ENCODE measurements at places on chromosomes 6 and 20.

GRCh38 chr6:28747083-28747630 is 176.6 kb downstream of the TRIM27 start:
- no peak for DNase-seq

DNA sequence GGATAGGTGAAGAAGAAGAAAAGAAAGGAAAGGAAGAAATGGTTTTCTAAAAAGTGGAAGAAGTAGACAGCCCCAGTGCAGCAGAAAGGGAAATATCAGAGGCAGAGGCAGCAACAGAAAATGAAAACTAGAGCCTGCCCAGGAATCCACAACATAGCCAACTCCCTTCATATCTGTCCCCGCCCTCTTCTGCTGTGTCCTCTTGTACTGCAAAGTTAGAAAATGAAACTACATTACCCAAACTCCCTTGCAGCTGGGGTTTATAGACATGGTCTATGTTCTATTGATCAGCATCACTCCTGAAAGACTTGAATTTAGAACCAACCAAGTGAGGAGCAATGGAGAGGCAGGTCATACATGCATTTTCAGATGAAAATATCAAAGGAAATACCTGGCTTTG is 200.5 kb upstream of the PHACTR1 start:
- DNase-seq: no peak

DNA sequence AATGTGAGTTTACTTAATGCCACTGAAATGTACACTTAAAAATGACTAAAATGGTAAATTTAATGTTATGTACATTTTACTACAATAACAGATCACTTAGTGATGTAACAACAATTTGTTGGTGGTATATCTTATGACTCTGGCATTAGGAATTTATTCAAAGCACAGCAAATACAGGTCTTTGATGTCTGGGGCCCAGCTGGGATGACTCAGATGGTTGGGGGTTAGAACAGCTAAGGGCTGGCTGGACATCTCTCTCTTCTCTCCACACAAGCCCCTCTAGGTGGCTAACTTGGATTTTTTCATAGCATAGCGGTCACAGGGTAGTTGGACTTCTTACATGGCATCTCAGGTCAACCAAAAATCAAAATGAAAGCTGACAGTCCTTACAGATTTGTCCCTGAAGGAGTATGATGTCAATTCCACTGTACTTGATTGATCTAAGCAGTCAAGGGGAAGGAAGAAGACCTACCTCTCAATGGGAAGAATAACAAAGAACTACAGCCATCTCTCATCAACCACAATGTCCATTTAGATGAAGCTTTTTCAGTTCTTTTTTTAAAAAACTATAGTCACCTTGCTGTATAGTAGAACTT is 37.5 kb upstream of the LCA5 start:
- DNase-seq: no peak

DNA sequence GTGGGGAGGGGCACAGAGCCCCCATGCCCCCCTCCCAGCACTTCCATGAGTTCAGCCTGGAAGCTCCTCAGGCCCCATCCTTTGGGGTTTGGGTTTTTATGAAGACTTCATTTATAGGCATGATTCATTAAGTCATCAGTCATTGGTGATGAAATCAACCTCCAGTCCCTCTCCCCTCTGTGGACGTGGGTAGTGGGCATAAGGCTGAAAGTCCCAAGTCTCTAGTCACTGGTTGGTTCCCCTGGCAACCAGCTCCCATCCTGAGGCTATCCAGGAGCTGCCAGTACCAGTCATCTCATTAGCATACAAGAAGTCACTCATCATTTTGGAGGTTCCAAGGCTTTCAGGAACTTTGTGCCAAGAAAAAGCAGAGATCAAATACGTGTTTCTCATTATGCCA is 9.2 kb downstream of the TGM3 start:
- no peak for DNase-seq

DNA sequence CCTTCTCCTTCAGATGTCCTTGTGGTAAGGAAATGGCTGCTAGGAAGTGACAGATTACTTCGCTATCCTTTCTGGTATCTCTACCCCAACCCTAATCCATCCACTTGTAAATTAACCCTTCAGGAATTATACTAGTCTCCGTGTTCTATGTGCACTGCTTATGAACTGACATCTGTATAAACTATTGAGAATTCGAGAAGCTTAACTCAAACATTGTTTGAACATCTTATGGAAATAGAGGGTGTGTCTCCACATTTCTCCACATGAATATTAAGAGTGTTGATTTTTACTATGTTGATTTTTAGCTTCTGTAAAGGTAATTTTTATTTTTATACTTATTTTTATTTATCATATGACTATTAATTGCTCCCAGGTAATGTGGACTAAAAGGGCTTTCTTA is 457.6 kb upstream of the ZNF337 start:
- DNase-seq: no peak

GRCh38 chr6:54262499-54262898 is 45.7 kb upstream of the TINAG start:
- DNase-seq: no peak

- DNase-seq: no peak
Observed at GRCh38 chr20:9054176-9054575, 14.7 kb upstream of the PLCB4 start.

DNA sequence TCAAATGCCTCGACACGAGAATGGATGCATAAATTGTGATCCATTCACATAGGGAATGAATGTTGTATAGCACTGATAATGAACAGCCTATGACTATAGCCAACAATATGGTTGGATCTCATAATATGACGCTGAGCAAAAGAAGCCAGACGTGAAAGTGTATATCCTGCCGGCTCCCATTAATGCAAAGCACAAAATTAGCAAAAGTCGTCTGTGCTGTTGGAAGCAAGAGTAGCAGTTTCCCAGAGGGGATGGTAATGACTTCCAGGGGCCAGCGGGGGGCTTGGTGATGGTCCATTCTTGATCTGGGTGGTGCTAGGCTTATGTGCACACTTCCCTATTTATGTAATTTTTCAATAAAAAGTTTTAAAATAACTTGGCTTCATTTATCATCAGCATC is 1.0 kb upstream of the TAGAP start:
- no peak for DNase-seq

- DNase-seq: no peak
Observed at GRCh38 chr6:160221423-160221822, 37.2 kb downstream of the SLC22A2 start.

DNA sequence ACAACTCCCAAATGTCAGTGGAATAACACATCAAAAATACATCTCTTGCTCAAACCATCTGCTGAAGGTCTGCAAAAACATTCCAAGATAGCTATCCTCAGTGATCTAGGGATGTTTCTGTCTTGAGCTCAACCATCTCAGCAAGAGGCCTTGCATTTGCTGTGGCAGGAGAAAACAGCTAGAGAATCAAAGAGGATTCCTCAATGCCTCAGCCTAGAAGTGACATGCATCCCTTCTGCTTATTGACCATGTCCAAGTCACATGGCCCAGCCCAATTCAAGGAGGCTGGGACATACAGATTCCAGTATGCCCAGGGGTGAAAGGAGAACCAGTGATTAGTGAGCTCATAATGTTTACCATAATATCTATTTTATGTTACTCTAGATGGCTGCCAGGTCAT is 269.5 kb downstream of the PLCB1 start:
- no peak for DNase-seq

DNA sequence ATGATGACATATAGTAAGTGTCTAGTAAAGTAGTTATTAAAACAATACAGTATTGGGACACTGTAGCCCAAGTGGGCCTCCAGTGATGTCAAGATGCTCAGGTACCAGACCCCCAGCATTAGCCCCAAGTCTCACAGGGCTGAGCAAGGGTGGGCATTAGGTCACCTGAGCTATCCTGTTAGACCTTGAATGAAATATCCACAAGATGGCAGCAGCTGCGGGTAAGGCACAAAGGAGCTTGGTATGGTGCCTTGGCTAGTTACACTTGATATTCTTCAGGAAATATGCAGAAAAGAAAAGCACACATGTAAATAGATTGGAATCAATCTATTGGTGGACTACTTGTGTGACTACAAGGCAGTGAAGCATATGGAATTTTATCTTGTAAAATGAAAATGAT is 701.8 kb upstream of the ADGRB3 start:
- DNase-seq: no peak

GRCh38 chr6:83756565-83756964 is 47.7 kb upstream of the SNAP91 start:
- DNase-seq: no peak

GRCh38 chr6:75114195-75114594 is 91.7 kb downstream of the COL12A1 start:
- no peak for DNase-seq

DNA sequence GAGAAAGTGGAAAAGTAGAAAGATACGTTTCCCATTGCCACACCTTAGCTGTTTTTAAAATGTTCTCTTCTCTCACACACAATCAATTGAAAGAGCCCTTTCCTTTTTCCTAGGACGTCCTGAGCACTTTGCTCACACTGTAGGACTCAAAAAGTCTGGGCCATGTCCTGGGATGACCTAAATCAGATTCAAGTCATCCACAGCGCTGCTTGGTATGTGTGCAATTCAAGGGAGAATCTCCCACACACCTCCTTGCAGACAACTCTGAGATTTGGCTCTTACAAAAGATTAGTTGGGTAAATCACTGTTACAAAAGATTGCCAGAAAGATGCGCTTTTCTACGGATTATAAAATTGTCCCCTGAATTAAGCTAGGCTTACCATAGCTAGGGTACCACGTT is 130.1 kb downstream of the RNASET2 start:
- no peak for DNase-seq

DNA sequence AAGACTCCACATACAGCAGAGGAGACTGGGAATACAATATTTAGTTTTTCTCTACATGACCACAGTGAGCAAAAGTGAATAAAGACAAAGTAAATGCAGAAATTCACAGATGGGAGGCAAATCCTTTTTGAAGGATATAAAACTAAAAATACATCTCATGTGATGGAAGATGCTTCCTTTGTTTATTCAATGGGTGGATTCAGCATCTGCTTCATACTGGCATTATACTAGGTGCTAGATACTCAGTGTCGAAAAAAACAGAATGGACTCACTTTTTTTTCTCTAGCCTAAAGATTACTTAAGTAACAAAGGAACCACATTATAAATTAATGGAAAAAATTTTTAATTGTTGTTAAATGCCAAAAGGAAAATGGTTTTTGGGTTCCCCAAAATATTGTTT is 216.2 kb downstream of the TRDN start:
- no peak for DNase-seq

DNA sequence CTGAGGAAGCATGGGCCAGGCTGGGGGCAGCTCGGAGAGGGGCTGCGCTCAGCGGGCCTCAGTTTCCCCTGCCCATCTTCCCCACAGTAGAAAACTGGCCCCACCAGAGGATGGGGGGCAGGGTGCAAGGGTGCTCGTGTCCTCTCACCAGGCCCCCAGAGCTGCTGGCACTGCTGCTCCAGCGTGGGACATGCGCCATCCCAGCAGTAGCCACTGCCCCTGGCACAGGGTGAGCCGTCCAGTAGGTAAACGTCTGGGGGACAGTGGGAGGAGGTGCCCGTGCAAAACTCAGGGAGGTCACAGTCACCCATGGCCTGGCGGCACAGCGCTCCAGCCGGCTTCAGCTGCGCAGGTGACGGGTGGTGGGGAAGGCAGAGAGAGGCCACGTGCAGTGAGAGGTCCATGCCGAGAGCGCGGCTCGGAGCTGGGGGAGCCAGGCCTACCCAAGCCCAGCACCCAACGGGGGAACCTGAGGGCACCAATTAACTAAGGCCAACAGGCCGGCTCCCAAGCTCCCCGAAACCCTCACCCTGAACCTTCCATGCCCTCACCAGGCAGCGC is 8.9 kb upstream of the GFRA4 start:
- DNase-seq: no peak

GRCh38 chr6:126550323-126550722 is 210.4 kb downstream of the CENPW start:
- no peak for DNase-seq

DNA sequence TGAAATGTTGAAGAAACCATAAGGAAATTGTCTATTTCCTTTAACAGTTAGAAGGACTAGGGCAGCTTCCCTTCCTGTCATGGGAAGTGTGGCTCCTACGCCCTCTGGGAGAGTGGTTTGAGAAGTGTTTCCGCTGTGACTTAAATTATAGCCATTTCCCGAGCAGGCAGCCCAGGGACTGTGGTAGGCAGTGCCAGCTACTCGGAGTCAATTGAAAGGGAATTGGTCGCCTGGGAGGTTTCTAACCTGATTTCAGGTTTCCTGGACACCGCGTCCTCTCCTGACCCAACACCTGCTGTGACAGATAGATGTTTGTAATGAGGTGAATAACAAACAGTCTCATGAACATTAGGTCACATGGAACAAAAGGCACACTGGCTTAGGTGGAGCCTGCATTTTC is 256.1 kb upstream of the PLCB4 start:
- no peak for DNase-seq

DNA sequence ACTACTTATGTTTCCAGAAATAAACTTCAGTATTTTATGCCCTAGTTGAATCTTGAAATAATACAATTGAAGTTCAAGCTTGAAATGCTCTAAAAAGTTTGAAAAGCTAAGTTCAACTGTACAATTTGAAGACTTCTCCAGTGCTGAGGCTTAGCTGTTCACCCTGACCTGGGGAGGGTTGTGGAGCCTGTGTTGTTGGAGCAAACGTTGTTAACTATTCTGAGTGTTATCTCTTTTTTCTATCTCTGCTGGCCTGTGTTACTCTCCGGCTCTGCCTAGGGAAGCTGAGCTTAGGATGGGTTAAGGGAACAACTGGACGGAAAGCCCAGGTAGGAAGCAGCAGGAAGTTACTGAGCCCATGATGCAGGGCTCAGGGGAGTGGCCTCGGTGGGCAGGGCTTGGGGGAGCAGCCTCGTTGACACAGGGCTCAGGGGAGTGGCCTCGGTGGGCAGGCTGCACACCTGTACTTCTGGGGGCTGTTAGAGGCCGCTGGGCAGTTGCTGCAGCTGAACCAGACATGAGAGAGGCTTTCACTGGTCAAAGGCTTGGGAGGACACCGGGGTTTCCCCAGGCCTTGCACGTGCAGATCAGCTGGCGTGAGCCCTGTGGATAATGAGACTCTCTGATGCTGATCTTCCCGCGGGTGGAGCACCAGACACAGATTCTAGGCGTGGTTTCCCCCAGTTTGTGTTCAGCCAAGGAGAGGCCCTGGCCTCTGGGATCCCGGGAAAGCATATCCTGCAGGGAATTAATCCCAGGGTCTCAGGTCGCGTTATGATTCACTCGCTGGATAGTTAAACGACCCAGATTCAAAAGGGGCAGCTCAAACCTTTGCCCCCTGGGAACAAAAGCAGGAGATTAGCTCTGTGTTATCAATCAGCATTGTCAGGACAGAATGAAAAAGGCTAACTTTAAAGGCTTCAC is 58.9 kb downstream of the ERMARD start:
- DNase-seq: no peak
